GM12892 (cell line): ENCODE measurements at places on chromosomes 13 and 19.

DNA sequence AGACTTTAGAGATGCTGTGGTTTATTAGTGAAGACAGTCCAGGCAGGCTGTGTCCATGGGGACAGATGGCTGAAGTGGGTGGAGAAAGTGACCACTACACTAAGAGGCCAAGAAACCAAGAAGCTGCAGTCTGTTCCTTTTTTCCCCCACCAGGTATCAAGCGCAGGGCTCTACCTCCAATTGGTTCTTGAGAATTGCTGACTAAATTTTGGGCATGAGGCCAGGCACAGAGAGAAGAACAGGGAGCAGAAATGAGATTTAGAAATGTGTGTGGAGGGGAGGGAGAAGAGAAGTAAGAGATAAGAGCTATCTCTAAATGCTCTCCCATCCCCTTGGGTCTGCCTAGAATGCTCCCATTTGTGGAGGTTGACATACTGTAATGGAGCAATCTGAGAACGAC is 12.3 kb upstream of the CYSLTR2 start:
- no peak for DNase-seq

DNA sequence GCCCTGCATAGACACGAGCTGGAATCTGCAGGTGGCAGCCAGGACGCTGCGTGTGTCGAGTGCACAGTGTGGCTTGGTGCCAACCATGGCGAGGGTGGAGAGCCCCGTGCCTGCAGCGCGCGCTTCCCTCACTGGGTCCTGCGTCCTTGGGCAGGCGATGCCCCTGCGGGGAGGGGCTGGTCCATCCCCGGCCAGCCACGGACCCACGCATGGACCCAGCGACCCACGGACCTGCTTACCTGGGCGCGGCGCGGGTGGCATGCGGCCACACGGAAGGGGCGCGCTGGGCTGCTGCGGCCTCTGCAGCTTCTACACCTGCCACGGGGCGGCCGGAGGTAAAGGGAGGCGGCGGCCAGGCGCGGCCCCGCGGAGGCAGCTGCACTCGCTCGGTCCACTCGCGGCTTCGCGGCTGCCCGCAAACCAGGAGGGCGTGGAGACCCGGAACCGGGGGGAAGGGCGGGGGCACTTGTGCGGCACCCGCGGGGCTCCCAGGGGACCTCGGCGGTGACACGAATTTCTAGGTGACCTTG is 569 bp upstream of the MCF2L start:
- DNase-seq: no peak

DNA sequence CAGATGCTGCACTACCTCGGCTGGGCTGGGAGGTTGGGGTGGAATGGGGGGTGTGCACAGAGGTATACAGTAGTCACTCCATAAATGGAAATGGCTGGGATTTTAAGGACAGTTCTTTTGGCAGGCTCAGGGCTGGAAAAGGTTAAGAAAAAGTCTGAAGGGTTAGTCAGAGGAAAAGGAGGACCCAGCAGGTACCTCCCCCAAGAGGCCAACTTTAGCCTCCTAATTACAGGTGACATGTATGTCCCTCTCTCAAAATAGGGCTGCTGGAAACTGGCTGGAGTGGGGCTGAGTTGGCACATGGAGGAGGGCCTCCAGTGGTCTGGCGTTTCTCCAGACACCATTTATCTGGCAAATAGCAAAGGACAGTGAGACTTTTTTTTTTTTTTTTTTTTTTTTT is 994 bp downstream of the CCDC194 start:
- DNase-seq: no peak

DNA sequence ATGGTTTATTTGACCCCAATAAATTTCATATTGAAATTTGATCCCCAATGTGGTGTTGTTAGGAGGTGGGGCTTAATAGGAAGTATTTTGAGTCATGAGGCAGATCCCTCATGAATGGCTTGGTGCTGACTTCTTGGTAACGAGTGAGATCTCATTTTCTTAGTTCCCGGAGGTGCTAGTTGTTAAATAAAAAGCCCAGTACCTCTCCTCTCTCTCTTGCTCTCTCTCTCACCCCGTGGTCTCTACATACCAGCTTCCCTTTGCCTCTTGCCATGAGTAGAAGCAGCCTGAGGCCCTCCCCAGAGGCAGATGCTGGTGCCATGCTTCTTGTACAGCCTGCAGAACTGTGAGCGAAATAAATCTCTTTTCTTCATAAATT is 39.4 kb upstream of the KATNAL1 start:
- DNase-seq: no peak

GRCh38 chr19:56350416-56351045 is 35.9 kb upstream of the ZSCAN5A start:
- no peak for DNase-seq
